ENCODE measurements at places on chromosomes 6 and 20.

- no peak for DNase-seq
Measured at GRCh38 chr6:145898376-145898775, 65.8 kb downstream of the SHPRH start.

- DNase-seq, result no peak
Measured at GRCh38 chr6:168139121-168139520, 60.1 kb upstream of the FRMD1 start.

GRCh38 chr6:118042855-118043254 is 135.8 kb downstream of the SLC35F1 start:
- DNase-seq, result no peak

- DNase-seq, result no peak
Measured at GRCh38 chr20:8489094-8489883, 357.2 kb downstream of the PLCB1 start.

GRCh38 chr6:68328156-68328555 is 306.9 kb upstream of the ADGRB3 start:
- DNase-seq, result no peak

DNA sequence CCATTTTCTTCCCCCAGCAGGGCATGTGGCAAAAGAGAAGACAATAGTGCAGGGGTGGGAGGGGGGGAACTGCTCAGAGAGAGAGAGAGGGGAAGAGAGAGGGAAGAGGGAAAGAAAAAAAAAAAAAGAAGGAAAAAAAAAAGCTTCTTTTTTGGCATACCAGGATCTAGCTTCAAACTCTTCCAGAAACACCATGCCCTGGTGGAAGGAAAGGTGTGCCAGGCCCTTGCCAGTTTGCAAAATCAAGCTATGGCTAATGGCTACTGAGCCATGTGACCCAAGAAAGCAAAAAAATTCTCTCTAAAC is 326 bp downstream of the ZMYND8 start:
- no peak for DNase-seq

DNA sequence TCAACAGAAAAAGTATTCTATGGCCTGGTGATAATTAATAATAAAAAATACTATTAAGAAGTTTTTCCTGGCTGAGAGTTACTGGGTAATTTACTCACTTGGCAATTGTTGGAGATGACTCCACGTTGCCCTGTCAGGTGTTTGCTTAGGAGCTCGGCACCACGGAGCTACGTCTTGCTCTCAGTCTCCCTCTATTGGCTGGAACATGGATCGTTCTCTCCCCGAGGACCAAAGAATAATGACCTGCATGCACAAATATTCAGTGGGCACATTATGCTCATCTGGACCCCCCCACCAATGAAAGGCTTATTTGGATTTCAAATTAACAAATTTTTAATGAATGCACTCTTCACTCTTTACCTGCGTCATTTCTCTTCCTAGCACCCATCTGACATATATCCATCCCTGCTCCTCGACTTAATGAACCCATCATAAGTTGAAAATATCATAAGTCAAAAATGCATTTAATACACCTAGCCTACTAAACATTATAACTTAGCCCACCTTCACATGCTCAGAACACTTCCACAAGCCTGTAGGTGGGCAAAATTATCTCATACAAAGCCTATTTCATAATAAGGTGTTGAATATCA is 71.0 kb upstream of the CD83 start:
- DNase-seq, result no peak

DNA sequence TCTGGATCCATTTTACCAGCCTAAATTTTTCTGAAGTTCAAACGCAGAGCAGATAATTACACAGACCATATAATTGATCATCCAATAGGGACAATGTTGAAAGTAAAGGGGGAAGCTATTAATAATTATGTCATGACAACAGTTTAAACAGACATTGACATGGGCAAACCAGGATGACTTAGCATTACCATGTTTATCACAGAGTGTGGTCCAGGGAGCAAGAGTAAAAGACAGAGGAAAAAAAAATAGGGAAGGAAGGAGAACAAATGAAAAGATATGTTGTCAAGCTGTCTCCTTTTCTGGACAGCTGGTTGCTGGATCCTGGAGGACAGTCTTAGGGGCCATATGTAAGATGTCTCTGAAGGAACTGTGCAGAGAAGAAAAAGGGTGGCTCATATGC is 69.4 kb upstream of the FBXL4 start:
- no peak for DNase-seq

DNA sequence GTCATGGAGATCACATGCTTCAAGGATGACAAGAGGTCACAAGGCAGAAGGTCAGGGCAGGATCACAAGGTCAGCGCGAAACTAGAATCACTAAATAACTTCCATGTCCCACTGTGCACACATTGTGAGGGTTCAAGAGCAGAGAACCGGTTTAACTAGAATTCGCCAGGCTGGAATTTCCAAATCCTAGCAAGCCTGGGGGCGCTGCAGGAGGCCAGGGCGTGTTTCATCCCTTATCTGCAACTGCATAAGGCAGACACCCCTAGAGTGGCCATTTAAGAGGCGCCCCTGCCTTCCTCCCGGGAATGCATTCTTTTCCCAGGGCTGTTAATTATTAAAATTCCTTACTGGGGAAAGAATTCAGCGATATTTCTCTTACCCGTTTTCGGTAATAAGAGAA is 40.2 kb upstream of the SLC22A1 start:
- no peak for DNase-seq

GRCh38 chr20:19016140-19016497 is 196.3 kb upstream of the SLC24A3 start:
- DNase-seq, result no peak

GRCh38 chr6:113674075-113674474 is 183.1 kb upstream of the MARCKS start:
- no peak for DNase-seq

DNA sequence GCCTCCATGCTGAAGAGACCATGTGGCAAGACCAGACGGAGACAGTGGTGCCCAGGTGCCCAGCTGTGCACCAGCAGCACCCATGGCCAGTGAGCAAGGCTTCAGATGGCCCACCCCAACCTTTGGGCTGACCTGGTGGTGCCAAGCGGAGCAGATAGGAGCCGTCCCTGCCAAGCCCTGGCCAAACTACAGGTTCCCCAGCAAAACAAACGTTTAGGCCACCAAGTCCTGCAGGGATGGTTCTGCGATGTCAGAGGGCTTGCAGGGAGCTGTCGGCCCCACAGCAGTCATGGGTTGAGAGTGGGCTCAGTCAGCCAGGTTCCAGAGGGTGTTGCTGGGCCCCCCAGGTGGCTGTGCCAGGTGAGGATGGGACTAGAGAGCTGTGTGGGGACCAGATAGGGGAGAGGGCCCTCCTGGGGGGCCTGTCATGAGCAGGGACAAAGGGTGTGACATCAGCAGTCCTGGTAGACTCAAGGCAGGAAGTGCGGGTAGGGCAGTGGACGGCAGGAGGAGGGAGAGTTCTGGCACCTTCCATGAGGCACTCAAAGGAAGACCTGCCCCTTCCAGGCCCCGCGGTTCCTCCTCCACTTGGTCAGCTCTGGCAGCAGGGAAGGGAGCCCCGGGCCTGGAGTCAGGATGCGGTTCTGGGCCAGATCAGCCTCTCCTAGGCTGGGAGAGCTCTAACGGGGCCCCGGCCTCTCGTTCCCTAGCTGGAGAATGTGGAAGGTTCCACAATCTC is 342.4 kb downstream of the ZFAND3 start:
- DNase-seq, result no peak

DNA sequence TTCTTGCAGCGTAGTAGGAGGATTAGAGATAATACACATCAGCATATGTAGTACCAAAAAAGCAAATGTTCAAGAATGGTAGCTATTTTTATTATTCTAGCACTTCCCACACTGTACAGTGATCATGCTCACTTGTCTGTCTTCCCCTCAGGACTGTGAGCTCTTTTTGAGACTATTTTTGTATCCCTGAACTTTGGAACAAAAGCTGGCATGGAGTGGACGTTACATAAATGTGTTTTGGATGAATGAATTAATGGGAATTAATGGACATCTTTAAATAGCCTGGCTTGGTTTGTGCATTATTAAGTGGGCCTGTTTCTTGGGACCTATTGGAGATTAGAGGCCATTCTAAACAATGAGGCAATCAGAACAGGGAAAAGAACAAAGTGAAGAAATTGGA is 243.7 kb downstream of the CD83 start:
- no peak for DNase-seq

Measured in NCI-H2107 (cell line).